CD4-positive, alpha-beta memory T cell (primary cell): ENCODE measurements at places on chromosomes 13 and 19.

DNA sequence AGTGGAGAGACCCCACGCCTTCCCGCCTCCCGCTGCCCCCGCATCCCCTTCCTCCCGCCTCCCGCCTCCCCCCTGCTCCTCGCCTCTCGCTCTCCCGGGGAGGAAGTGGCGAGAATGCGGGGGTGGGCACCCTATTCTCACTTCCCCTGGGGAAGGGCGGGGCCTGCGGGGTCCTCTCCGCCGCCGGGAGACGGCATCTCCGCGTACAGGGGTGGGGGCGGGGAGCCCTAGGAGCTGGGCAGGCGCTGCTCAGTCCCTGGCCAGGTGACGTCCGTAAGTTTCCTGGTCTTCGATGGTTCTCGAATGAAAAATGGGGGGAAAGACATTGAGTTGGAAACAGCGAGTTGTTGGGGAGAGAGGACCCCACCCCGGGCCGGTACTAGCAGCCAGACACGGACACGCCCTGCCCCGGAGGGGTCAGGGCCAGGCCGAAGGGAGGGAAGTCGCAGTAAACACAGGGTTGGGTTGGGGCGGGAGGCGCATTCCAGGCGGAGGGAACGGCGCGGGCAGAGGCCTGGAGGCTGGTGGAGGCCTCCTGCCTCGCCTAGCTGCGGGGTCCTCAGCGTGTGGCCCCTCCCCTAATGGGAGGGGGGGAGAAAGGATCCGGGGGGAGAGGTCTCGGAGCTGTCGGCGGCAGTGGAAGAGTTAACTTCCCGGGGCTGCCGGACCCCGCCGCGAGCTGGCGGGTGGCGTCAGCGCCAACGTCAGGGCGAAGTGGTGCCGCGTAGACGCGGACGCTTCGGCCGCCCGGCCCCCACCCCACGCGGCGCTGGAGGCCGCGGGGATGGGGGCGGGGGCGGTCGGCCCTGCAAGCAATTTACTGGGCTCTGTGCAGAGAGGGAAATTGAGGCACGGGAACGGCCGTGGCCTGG is 10.4 kb upstream of the JUND start:
- DNase-seq: peak; percentile 85

- no peak for DNase-seq
Measured at GRCh38 chr13:100542826-100543156, 45.8 kb downstream of the GGACT start.

GRCh38 chr13:37187105-37187504 is 81.6 kb upstream of the CSNK1A1L start:
- no peak for DNase-seq

DNA sequence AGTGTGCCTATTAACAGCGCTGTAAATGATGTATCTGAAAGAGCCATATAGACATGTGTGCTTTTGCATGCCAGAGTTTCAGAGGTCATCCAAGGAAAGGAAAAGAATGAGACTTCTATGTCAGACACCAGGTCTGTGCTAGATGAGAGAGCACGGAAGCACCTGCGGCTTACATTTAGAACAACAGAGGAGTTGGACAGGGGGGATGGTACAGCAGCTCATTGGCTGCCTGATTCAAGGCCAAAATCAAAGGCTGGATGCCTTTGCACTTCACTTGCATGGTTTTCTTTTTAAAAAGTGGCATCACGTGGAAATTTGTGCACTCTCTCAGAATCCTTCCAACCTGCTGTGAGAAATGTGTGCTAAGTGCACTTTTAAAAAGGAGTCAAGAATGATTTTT is 32.8 kb upstream of the AMER2 start:
- DNase-seq: no peak

DNA sequence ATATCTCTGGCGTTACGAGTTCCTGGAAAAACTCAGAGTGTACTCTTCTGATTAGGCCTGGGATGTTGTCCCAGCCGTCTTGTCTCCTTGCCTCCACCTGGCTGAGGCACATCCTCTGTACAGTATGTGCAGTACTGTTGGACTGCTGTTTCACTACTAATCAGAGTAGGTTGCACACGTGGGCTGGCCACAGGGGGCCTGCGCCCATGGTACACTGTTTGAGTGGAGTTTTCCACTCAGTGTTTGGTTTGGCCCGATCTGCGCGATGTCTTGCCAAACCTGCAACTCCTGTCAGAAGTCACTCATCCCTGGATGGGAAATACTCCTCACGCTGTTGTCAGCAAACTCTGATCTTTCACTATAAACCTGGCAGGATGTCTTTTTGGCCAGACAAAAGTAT is 189.6 kb upstream of the CSNK1A1L start:
- DNase-seq: no peak

DNA sequence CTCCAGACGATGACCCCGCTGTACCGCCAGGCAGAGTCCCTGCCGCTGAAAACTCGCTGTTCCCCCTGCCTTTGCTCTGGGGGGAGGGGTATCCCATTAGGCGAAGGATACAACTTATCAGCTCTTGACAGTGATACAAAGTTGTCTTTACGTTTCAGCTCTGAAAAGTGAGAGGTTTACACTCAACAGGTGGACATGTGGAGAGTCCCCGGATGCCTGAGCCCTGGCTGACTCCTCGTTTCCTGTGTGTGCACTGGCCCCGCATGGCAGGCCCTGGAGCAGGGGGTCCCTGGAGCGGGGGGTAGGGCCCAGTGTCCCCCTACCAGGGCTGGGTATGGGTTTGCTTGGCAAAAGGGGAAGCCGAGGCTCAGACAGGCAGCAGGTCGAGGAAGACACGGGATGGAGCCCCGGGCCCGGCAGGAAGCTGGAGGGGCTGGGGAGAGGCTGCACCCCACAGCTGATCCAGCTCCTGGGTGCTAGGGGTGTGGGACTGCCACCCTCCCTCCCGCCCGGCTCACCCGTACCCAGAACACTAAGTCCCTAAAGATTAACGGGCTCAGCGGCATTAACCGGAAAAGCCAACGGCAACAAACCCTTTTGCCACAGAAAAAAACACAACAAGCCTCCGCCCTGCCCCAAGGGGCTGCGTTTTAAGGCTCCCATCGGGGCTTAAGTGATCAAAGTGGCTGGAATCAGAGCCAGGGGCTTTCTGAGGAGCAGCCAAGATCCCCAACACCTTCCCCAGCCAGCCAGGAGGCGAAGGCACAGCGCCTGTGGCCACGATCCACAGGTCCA is 5.6 kb downstream of the TCF3 start:
- DNase-seq: no peak

DNA sequence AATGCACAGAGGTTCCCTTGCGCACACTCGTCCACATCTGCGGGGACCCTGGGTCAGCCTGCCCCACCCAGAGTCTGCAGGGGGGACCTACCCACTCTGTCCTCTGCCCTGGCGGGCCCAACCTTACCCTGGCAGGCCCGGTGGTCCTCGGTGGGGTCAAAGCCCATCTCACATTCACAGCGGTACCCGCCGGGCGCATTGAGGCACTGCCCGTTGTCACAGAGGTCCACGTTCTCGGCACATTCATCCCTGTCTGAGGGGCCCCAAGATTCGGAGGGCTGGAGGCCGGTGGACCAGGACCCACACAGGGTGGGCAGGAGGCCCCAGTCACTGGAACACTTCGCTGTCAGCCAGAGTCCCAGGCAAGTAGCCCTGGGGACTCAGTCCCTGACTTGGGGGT is 38.5 kb downstream of the FBN3 start:
- no peak for DNase-seq

DNA sequence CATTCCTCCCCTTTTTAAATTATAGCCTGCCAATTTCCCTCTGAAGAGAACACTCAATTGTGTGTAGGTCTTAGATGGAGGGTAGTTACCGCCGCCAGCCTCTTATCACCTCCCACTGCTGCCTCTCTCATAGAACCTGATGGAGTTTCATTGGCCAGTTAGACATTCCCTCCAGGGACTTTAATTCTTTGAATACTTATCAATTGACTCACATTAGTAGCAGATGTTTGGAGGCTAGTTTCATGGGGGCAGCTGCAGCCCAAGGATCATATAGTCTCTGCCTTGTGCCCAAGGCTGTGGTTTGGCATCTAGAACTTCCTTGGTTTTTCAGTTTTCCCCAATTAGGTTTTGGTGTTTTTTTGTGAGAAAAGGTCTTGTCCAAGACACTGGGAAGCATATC is 318.9 kb upstream of the HTR2A start:
- no peak for DNase-seq

GRCh38 chr13:98039964-98040363 is 86.5 kb downstream of the IPO5 start:
- DNase-seq: no peak

- peak; percentile 78 for DNase-seq
Measured at GRCh38 chr13:26482451-26483197, 74.9 kb upstream of the WASF3 start.

GRCh38 chr13:112454648-112455334 is 78.6 kb downstream of the SPACA7 start:
- no peak for DNase-seq

DNA sequence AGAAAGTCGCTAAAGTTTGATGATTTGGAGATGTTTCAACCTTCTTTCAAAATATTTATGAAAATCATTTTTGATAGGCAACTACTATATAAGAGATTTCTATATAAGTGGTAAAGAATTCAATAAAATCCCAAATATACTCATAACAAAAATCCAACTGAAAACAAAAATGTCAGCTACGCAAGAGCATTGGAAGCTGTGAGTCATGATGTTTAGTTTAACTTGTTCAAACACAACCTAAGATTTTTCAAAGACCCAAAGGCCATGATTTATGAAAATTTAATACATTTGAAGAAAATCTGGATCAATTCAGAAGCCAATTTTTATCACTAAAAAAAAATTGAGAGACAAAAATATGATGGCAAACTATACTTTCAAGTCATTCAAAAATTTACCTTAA is 226.6 kb downstream of the MZT1 start:
- no peak for DNase-seq

DNA sequence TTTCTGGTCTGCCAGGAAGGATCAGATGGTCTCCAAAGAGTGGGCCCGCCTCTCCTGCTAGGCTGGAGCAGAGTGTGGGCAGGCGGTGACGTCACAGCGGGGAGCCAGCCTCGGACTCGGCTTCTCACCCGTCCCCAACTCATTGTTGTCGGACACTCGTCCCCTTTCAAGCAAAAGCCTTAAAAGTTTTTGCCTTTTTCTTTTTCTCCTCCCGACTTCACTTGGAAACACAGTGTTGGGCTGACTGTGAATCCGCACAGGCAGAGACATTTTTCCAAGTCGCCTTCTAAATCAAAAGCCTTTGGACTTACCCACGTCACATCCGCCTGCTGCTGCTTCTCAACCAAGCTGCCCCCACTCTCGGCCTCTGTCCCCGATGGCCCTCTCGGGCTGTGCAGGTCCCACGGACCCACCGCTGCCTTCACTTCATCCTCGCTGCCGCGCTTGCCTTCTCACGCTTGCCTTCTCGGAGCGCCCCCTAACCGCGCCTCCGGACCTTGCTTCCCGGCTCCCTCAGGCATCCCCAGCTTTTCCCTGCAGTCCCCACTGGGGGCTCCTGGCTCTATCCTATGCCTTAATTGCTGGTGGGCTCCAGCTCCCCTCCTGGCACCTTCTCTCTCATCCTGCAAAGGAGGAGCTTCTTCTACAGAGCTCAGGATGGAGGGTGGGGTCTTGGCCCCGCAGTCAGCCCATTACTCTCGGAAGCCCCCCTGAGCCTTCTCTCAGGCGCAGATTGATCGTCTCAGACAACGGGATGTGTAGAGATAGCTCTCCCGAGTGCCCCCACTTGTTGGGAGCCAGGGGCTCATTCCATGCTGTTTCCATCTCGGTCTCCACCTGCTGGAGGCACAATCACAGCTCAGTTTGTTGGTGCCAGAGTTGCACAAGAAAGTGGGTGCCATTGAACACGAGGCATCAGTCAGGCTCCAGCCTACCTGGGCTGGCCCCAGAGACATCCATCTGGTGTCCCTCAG is 3.9 kb upstream of the ZNF135 start:
- no peak for DNase-seq

- no peak for DNase-seq
Measured at GRCh38 chr13:20190481-20191310, 2.0 kb downstream of the GJB2 start.

DNA sequence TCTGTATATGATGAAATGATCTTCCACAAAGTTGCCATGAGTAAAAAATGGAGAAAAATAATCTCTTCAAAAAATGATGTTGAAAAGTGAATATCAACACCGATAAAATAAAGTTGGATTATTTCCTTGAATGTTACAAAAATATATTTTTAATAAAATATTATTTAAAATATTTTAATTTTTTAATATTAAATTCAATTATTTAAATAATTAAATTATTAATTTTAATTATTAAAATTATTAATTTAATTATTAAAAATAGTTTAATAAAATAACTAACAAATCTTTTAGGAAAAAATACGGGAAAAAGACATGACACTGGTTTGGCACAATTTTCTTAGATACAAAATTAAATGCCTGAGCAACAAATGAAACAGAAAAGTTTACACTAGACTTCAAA is 21.3 kb downstream of the ZNF626 start:
- no peak for DNase-seq

- DNase-seq: no peak
Measured at GRCh38 chr13:32553720-32554119, 15.1 kb upstream of the N4BP2L2 start.

DNA sequence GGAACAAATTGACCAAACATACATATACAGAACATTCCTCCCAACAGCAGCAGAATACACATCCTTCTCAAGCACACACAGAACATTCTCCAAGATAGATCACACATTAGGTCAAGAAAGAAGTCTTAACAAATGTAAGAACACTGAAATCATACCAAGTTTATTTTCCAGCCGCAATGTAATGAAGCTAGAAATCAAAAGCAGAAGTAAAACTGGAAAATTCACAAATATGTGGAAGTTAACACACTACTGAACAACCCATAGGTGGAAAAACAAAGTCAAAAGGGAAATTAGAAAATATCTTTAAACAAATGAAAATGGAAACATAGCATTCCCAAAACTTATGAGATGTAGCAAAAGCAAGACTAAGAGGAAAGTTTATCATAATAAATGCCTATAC is 692.6 kb downstream of the DIAPH3 start:
- DNase-seq: no peak

DNA sequence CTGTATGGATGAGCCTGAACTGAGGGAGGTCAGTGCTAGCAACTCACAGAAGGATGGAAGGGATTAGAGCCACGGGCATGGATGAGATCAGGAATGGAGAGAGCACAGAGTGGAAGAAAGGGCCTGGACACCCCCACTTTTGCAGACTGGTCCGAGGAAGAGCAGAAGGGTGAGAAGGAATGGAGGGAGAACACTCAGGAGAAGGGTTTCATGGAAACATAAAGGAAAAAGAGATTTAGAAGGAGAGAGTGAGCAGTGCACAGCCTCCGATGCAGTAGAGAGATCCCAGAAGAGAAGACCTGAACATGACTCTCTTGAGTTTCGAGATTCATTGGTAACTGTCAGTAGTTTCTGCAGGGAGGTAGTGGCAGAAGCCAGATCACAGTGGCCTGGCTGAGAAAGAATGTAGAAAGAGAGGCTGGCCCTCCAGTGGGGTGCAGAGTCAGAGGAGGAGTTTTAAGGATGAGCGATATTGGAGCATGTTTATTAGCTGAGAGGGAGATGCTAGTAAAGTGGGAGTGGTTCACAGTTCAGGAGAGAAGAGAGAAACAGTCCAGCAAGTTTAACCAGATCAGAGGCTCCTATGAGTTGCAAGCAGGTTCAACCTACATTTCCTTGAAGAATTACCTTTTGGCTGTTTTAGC is 108.9 kb downstream of the ZAR1L start:
- DNase-seq: no peak

GRCh38 chr19:54653181-54653809 is 9.5 kb upstream of the LILRB4 start:
- DNase-seq: no peak

- DNase-seq: no peak
Measured at GRCh38 chr13:96880419-96880818, 113.9 kb downstream of the OXGR1 start.

- DNase-seq: no peak
Measured at GRCh38 chr19:33311326-33311682, 9.0 kb upstream of the CEBPA start.
